ENCODE measurements at places on chromosomes 11 and 22.

GRCh38 chr22:32327066-32327465 lies 30.6 kb upstream of the RFPL3 start:
- DNase-seq: no peak

DNA sequence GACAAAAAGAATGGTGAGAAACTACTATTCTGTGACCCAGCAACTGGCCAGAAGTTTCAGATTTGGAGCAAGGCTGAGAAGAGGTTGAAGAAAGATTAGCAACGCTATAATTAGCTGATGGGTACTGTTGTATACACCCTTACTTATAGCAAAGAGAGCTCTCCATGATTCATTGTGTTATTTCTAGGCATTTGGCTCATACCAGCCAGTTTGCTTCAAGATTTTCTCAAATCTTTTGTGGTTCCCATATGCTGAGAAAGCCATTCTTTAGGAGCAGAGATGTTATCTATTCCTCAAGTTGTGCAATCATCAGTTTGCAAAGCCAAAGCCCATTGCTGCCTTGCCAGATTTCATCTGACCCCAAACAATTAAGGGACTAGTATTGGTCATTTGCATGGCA lies 179.4 kb downstream of the ETS1 start:
- no peak for DNase-seq

- no peak for DNase-seq
These were observed 2.5 kb downstream of the KRTAP5-4 start for GRCh38 chr11:1619449-1619848.

GRCh38 chr11:114796954-114797721 lies 118.8 kb downstream of the NXPE2 start:
- DNase-seq: no peak

DNA sequence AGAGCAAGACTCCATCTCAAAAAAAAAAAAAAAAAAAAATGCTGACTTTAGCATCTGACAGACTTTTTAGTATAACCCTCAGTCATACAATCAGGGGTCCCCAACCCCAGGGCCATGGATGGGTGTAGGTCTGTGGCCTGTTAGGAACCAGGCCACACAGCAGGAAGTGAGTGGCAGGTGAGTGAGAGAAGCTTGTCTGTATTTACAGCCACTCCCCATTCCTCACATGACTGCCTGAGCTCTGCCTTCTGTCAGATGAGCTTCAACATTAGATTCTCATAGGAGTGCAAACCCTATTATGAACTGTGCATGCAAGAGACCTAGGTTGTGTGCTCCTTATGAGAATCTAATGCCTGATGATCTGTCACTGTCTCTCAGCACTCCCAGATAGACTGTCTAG lies 3.3 kb downstream of the FAM227A start:
- no peak for DNase-seq

GRCh38 chr11:33015621-33016551 lies at the start of gene DEPDC7:
Gene DEPDC7 (plus strand): TSS chr11:33015878. CDS start chr11:33015956, 78 bp downstream.
- peak; percentile 54 for DNase-seq

- no peak for DNase-seq
These were observed 42.9 kb downstream of the YWHAH start for GRCh38 chr22:31987218-31987617.

GRCh38 chr11:74971424-74971823 lies 17.3 kb upstream of the NEU3 start:
- DNase-seq: no peak

GRCh38 chr11:75349521-75350116 lies 1.8 kb downstream of the ARRB1 start:
- no peak for DNase-seq

GRCh38 chr11:118851970-118852369 lies 31.7 kb upstream of the CXCR5 start:
- DNase-seq: no peak

- DNase-seq: no peak
These were observed 321.1 kb downstream of the AASDHPPT start for GRCh38 chr11:106398502-106399075.

DNA sequence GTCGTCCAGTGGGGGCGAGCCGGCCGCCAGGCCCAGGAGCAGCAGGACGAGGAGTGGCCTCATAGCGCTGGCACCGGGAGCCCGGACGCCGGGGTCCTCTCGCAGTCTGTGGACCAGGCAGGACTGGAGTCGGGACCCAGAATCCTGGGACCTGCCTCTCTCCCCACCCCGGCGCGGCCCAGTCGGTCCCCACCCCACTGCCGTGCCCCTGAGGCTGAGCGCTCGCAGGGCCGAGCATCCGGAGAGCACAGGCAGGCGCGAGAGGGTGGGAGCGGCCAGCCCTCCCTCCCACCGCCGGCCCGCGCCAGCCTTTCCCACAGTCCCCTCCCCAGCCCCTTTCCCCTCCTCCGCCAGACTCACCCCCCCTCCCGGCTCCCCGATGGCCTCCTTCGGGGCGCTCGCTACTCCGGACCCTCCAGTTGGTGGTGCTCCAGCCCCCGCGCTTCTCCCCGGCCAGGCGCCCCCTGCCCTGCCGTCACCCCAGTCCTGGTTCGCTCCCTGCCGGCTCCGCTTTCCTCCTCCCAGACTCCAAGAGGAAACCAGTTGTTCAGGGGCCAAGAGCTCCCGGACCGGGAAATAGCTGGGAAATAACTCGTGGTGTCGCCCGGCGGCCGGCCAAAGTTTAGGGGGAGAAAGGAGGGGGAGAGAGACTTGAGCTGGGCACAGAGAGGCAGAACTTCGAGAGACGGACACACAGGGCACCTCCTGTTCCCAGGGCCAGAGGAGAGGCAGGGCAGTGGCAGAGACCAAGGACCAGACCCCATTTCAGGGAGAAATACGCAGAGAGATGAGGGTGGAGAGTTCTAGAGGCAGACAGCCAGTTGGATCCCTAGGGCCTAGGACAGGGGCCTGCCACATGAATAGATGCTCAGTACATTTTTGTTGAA lies at the start of gene C1QTNF5:
Gene C1QTNF5 (minus strand): TSS at position 549 of the 887 bp plus-strand sequence. CDS start 486 bp downstream, at position 63.
- no peak for DNase-seq

DNA sequence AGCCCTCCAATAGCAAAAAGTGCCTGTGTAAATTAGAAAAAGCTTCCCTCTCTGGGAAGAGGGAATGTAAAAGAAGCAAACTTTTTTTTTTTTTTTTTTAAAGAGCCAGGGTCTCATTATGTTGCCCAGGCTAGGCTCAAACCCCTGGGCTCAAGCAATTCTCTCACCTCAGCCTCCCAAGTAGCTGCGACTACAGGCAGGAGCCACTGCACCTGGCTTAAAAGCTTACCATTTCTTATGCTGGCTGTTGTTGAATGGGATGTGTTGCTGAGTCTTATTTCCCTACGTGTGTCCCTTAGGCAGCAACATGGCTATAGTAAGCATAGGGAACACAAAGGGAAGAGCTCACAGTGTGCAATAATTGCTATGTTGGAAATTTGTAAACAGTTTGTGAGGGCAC lies 225.5 kb upstream of the CCDC90B start:
- peak; percentile 68 for DNase-seq

DNA sequence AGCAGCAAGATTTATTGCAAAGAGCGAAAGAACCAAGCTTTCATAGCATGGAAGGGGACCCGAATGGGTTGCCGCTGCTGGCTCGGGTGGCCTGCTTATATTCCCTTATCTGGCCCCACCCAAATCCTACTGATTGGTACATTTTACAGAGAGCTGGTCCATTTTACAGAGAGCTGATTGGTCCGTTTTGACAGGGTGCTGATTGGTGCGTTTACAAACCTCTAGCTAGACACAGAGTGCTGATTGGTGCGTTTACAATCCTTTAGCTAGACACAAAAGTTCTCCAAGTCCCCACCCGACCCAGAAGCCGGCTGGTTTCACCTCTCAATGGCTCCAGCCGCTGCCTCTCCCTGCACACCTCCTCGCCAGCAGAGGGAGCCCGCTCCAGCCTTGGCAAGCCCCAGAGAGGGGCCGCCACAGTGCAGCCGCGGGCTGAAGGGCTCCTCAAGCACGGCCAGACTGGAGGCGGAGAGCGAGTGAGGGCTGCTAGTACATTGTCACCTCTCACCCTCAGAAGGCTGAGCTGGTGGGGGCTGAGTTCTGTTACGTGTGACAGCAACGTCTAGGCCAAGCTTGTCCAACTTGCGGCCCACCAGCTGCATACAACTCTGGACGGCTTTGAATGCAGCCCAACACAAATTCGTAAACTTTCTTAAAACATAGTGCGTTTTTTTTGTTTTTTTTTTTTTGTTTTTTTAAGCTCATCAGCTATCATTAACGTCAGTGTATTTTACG lies 8.7 kb downstream of the PTH start:
- DNase-seq: no peak

DNA sequence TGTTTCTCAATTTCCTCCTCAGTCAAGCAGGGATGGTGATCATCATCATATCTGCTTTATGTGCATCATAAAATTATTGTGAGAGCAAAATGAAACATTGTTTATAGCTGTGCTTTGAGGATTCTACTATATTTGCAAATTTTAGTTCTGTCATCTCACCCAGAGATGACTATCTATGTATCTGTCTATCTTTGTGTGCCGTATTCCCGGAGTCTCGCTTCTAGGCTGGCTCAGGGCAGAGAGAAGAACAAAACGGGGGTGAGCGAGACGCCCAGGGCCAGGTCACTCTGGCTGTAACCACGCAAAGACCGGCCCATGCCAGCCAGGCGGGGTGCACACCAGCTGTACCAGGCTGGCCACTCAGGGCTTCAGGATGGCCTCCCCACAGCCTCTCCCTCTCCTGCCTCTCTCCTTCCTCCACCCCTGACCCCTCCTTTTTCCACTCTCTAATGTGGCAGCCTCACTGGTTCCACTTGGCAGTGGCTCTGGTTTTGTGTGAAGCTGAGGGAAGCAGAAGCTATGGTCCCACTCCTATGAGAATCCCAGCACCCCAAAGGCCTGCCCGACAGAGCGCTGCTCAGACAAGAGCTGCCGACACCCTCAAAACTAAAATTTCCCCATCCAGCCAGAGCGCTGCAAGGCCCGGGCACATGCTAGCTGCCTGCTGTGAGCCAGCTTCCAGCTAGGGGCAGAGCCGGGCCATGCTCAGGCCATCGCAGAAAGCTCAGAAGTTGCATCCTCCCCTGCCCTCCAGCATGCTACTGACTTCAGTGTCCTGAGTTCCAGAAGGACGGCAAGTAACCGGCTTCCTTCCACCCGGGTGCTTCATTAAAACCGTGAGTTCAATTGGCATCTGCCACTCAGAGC lies 139.5 kb upstream of the TBCEL start:
- no peak for DNase-seq

DNA sequence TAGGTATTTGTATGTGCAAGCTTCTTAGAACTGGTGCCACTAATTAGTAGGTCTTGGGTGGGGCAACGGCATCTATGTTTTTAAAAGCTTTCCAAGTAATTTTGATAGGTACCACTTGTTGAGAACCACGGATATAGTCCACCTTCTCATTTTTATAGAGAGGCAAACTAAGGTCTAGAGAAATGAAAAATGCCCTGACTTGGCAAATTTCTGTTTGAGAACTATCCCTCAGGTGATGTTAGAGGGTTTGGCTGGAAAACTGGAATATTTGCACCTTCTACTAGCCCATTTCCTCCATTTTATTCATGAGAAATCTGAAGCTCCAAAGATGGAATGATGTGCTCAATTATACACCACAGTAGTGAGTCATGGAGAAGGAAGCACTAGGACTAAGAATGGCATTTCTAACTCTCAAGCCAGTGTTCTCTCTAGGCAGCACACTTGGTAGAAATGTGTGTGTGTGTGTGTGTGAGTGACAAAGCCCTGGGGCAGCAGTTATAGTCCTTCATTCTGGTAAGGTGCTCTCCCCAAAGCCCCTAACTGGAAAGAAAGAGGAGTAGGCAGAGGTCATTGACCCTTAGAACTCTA lies 1.8 kb upstream of the TMEM86A start:
- no peak for DNase-seq

DNA sequence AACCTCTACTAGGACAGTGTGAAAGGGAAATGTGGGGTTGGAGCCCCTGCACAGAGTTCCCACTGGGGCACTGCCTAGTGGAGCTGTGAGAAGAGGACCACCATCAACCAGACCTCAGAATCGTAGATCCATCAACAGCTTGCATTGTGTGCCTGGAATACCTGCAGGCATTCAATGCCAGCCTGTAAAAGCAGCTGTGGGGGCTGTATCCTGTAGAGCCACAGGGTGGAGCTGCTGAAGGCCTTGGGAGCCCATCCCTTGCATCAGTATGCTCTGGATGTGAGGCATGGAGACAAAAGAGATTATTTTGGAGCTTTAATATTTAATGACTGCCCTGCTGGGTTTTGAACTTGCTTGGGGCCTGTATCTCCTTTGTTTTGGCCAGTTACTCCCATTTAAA lies 46.3 kb downstream of the PGR start:
- DNase-seq: no peak

DNA sequence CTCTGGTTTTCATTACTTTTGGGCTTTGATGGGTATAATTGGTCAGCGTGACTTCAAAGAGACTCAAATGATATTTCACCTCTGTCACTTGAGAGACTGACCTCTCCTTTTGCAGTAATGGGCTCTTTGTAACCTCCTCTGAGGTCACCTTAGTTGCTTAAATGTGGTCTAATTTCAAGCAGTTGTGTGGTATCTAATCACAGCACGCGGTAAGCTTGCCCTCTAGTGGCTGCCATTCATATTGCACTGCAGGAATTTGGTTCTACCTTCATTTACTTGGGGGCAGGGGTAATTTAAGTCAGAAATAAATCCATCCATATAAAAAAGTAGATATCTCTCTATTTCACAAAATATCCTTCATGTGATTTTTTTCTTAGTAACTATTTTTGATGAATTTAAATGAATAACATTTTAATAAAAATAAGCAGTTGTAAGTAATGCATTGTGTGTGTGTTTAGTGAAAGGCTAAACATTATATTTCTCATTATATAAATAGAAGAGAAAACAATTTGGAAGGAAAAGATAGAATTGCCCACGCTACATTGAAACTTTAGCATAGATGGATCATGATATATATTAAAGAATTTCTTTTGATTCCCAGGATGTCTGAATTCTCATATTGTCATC lies 55.0 kb upstream of the ANO3 start:
- no peak for DNase-seq

- DNase-seq: no peak
These were observed 249.1 kb downstream of the FAT3 start for GRCh38 chr11:92473736-92474135.

DNA sequence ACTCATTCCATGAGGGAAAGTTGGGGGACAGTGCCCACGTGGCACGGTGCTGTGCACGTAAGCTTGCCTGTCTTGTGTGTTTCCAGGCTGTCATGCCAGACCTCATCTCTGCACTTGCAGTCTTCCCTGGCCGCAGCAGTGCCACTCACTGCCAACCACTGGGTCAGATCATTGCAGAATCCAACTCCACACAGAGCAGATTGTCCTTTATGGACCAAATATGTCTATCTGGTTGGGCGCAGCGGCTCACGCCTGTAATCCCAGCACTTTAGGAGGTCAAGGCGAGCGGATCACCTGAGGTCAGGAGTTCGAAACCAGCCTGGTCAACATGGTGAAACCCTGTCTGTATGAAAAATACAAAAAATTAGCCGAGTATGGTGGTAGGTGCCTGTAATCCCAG lies 4.4 kb upstream of the PPARA start:
- no peak for DNase-seq

DNA sequence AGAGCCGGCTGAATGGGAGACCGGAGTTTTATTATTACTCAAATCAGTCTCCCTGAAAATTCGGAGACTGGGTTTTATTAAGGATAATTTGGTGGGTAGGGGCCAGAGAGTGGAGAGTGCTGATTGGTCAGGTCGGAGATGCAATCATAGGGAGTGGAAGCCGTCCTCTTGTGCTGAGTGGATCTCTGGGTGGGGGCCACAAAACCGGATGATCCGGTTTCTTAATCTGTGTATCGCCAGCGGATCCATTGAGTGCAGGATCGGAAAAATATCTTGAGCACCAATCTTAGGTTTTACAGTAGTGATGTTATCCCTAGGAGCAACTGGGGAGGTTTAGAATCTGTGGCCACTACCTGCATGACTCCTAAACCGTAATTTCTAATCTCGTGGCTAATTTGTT lies 886 bp upstream of the NIPSNAP1 start:
- DNase-seq: no peak
